ENCODE measurements at places on chromosomes 6 and 20.

- no peak overlapping the region for H3K4me3 ChIP-seq
- no peaks in the 10 kb centered on the region for H3K27me3 ChIP-seq
- H3K4me1 ChIP-seq, result peaks cover 3% of the 10 kb centered on the region
These were observed 102.6 kb downstream of the ATP9A start for GRCh38 chr20:51665543-51666118.

DNA sequence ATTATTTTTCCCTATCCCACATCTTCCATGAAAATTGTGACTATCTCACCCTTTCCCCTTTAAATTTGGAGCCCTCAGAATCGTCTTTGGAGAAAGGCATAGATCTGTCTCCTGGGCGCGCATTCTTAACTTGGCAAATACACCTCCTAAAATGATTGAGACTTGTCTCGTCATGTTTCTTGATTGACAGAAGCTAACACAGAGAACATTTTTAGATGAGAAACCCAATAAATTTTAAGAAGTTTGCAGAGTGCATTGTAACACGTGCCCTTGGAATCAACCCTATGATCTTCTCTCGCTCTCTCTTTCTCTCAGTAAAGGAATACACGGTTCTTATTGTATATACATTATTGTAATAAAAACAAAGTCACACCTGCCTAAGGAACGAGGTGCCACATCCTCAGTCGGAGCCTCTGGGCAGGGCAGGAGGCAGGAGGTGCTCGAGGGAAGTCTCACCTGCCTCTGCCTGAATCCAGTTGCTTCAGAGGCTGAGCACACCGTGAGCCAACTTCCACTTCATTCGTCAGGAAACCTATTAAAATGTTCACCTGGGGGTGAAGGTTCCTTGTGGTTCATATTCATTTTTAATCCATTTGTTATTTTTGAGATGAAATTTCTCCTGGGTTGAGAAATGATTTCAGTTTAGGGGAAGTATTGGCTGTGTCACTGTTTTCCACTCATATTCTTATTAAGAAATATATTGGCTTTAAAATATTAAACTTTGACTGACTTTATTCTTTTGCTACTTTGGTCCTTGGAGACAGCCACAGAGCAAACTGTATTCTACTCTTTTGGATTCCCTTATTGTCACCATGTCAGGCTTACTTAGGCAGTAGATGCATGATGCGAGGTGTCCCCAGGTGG is 90.5 kb upstream of the THBS2 start:
- no peak overlapping the region for H3K27ac ChIP-seq
- H3K27me3 ChIP-seq, result peaks cover 2% of the 10 kb centered on the region
- H3K36me3 ChIP-seq, result no peaks in the 10 kb centered on the region

- no peak overlapping the region for H3K4me3 ChIP-seq
- H3K27me3 ChIP-seq, result peaks cover 2% of the 10 kb centered on the region
- no peak for DNase-seq
- H3K36me3 ChIP-seq, result no peaks in the 10 kb centered on the region
- no peaks in the 10 kb centered on the region for H3K4me1 ChIP-seq
- H3K27ac ChIP-seq, result no peak overlapping the region
These were observed 9.7 kb downstream of the TGM3 start for GRCh38 chr20:2305479-2305878.

- H3K36me3 ChIP-seq, result peaks cover 9% of the 10 kb centered on the region
- H3K4me3 ChIP-seq, result no peak overlapping the region
- peaks cover 14% of the 10 kb centered on the region for H3K4me1 ChIP-seq
- H3K27me3 ChIP-seq, result peaks cover 10% of the 10 kb centered on the region
- H3K27ac ChIP-seq, result peak overlapping the region; percentile 52
These were observed 43.8 kb upstream of the TMEM181 start for GRCh38 chr6:158516098-158516497.

DNA sequence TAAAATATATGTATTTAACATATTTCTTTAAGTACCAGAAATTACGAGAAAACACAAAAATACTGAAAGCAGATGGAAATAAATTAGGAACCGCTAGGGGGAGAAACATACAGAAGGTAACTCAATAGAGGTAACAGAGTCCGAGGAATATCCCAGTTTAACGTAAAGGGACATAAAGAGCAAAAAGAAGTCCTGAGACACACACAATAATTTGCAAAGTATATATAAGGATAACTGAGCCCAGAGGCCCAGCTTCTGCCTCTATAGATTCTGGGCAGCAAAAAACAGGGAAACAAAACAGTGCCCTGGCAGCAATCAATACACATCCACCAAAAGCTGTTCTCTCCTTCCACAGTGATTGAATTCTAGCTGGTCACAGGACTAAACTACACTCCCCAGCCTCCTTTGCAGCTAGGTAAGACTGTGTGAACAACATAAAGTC is 15.1 kb downstream of the TBC1D32 start:
- H3K4me3 ChIP-seq, result no peak overlapping the region
- H3K27me3 ChIP-seq, result no peaks in the 10 kb centered on the region
- H3K27ac ChIP-seq, result no peak overlapping the region
- H3K36me3 ChIP-seq, result peaks cover 3% of the 10 kb centered on the region
- no peak for DNase-seq
- peaks cover 4% of the 10 kb centered on the region for H3K4me1 ChIP-seq

- H3K36me3 ChIP-seq, result no peaks in the 10 kb centered on the region
- no peak for DNase-seq
These were observed 101.9 kb upstream of the NAA20 start for GRCh38 chr20:19915111-19915798.

DNA sequence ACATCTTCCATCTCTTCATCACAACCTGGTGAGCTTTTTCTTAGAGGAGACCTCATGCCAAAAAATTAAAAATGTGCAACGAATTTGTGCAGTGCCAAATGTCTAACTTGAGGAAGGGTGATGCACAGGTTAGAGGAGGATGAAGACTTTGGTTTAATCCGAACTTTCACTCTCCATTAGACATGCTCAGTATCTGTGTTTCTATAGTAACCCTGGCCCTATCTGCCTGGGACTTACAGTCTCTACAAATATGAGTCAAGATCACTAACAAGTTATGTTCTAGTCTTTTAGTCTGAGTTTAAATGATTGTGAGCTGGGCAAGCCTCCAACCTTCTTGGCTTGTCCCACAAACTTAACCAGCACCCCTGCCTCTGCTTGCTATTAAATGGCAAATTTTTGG is 377.0 kb downstream of the BMP2 start:
- no peak for DNase-seq
- H3K27ac ChIP-seq, result no peak overlapping the region
- no peaks in the 10 kb centered on the region for H3K27me3 ChIP-seq
- no peaks in the 10 kb centered on the region for H3K4me1 ChIP-seq
- H3K36me3 ChIP-seq, result no peaks in the 10 kb centered on the region
- no peak overlapping the region for H3K4me3 ChIP-seq

GRCh38 chr6:32086661-32087573 is 22.2 kb downstream of the TNXB start:
- H3K4me1 ChIP-seq, result peaks cover 20% of the 10 kb centered on the region
- peaks cover 24% of the 10 kb centered on the region for H3K27me3 ChIP-seq
- H3K36me3 ChIP-seq, result no peaks in the 10 kb centered on the region
- no peak for DNase-seq
- no peak overlapping the region for H3K27ac ChIP-seq

DNA sequence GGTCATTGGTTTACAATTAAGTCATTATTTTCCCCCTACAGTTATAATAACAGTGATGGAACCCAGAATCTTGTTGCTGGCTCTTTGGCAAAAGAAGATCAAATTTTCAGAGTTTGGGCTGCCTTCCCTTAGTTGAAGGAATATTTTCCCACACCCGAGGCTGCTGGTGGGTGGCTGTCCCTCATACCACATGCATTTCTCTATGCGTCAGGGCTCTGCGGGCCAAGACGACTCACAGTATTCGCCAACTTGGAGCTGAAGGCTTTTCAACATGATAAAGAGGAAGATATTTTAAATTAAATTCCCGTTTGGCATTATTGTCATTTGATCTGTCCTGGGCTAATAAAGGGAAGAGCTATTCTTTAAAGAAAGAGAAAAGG is 102.2 kb upstream of the SASH1 start:
- no peaks in the 10 kb centered on the region for H3K36me3 ChIP-seq
- DNase-seq, result no peak
- no peak overlapping the region for H3K27ac ChIP-seq
- no peak overlapping the region for H3K4me3 ChIP-seq

DNA sequence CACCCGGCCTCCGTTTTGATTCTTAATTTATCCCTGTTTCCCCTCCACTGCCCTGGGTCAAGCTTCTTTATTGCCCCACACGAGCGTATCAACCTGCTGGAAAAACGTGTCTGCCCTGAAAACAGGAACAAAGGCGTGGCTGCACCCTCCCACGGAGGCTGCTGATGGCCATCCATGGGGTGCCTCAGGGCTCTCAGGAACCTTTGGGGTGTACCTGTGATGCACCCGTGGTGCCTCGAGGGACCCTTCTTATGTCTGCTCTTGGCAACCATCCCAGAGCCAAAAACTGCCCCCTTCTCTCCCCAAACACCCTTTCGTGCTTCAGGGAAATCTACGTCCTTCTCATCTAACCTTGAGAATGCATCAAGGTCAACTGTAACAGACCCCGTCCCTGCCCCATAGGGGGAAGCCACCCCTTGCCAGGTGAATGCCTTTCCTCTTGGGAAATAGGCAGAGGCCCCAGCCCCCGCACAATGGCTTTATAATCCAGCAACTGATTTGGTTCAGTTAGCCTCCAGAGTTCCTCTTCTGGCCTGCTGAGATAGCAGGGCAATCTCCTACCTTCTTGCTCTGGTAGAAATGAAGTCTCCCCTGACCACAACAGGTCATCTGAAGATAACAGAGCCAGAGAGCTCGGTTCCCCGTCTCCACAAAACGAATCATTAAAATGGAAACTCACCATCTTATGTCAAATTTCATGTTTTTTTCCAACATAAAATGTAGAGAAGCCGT is 29.4 kb downstream of the PSMG4 start:
- no peak for DNase-seq
- H3K4me1 ChIP-seq, result peaks cover 35% of the 10 kb centered on the region
- H3K27me3 ChIP-seq, result no peaks in the 10 kb centered on the region
- no peak overlapping the region for H3K4me3 ChIP-seq

DNA sequence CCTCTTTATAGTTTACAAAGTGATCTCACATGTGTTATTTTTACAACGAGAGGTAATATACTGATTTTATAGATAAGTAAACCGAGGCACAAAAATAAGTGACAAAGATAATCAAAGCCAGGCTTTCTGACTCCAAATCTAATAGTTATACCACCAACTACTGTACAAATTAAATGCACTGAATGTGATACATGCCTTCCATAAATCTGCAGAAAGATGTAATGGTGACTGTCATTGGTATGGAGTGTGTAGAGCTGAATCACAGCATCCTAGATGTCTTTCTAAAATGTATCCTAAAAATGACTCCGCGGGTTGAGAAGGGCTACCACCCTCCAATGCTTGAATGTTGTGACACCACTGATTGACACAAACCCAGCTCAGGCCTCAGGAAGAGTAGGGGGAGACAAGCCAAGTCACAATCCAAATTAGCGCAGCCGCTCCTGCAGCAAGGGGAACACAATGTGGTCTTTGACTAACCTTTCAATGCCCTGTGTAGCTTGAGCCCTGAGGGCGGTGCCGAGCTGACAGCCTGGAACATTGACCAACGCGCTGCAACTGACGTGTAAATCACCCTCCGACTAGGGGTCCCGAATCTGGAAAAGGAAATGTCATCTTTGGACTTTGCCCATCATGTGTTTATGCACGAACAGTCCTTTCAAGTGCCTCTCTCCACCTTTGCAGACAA is 136.8 kb downstream of the OLIG3 start:
- peaks cover 92% of the 10 kb centered on the region for H3K27me3 ChIP-seq
- H3K4me1 ChIP-seq, result peaks cover 25% of the 10 kb centered on the region
- no peaks in the 10 kb centered on the region for H3K36me3 ChIP-seq
- peak; percentile 59 for DNase-seq

DNA sequence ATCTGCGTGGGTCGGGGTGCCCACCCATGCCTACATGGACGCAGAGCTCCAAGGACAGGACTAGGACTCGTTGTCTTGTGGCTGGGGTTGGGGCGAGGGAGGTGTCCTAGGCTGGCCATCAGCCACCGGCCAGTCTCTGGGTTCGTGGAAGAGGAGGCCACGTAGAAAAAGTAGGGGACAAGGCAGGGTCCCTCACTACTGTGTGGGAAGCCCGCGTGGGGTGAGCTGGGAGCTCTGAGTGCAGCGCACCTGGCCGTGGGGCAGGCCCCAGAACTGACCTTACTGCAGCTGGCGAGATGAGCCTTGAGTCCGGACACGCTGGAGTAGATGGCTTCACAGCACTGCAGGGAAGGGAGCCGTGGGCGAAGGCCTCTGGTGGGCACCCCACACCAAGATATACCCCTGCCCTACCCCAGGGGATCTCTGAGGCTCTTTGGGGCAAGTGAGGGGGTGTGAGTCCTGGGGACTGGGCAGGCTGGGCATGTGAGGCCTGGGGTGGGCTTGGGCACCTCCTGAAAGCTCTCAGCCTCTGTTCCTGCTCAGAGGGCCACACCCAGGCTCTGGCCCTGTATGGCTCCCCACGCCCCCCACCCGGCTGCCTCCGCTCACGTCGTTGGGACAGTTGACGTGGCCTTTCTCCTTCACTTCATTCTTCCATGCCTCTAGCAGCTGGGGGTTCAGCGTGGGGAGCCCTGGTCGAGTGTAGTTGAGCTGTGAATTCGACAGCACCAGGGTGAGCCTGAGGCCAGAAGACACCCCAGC is 5.6 kb upstream of the UCKL1 start:
- no peaks in the 10 kb centered on the region for H3K4me1 ChIP-seq
- H3K27ac ChIP-seq, result no peak overlapping the region

- peak overlapping the region; percentile 13 for H3K27ac ChIP-seq
- H3K4me3 ChIP-seq, result no peak overlapping the region
- peaks cover 23% of the 10 kb centered on the region for H3K4me1 ChIP-seq
These were observed 79.1 kb downstream of the DTD1 start for GRCh38 chr20:18666803-18667415.

GRCh38 chr20:49306903-49307620 is 29.2 kb upstream of the ZNFX1 start:
- H3K27ac ChIP-seq, result no peak overlapping the region
- H3K36me3 ChIP-seq, result no peaks in the 10 kb centered on the region
- H3K4me3 ChIP-seq, result no peak overlapping the region
- no peak for DNase-seq
- no peaks in the 10 kb centered on the region for H3K4me1 ChIP-seq

DNA sequence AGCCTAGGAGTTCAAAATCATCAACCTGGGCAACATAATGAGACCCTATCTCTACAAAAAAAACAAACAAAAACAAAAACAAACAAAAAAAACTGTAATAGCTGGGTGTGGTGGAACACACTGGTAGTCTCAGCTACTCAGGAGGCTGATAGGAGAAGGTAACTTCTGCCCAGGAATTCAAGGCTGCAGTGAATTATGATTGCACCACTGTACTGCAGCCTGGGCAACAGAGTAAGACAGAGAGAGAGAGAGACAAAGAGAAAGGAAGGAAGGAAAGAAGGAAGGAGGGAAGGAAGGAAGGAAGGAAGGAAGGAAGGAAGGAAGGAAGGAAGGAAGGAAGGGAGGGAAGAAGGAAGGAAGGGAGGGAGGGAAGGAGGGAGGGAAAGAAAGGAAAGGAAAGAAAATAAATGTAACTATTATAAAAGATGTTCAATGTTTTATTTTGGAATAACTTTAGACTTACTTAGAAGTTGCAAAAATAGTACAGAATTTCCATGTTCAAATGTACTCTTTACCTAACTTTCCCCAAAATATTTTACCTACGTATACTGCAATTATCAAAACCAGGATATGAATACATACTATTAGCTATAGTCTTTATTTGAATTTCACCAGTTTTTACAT is 175.2 kb downstream of the KHDC1L start:
- DNase-seq, result no peak
- no peak overlapping the region for H3K27ac ChIP-seq
- peaks cover 5% of the 10 kb centered on the region for H3K27me3 ChIP-seq
- H3K36me3 ChIP-seq, result no peaks in the 10 kb centered on the region
- H3K4me1 ChIP-seq, result no peaks in the 10 kb centered on the region

GRCh38 chr20:24590178-24590982 is 121.0 kb downstream of the SYNDIG1 start:
- no peak overlapping the region for H3K27ac ChIP-seq
- H3K36me3 ChIP-seq, result no peaks in the 10 kb centered on the region
- H3K4me1 ChIP-seq, result no peaks in the 10 kb centered on the region
- H3K27me3 ChIP-seq, result peaks cover 23% of the 10 kb centered on the region

Data from neural crest cell (in vitro differentiated cells).